ENCODE measurements at places on chromosomes 16 and 17.

DNA sequence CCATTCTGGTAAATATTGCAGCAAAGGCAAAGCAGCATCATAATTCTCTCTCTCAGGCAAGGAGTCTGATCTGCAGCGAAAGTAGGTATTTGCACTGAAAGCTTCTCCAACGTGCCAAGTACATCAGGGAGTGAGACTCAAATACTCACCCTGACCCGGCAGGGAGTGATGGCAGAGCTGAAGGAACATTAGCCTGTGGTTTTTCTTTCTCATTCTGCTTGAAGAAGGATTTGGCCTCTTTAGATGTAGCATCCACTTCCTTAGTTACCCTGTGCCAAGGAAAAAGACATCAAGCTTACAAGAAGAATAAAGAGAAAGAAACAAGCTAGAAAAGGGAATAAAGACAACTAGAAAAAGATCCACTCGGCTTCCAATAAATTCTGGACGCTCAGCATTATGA lies 38.4 kb downstream of the CFDP1 start:
- no peak for ATAC-seq

DNA sequence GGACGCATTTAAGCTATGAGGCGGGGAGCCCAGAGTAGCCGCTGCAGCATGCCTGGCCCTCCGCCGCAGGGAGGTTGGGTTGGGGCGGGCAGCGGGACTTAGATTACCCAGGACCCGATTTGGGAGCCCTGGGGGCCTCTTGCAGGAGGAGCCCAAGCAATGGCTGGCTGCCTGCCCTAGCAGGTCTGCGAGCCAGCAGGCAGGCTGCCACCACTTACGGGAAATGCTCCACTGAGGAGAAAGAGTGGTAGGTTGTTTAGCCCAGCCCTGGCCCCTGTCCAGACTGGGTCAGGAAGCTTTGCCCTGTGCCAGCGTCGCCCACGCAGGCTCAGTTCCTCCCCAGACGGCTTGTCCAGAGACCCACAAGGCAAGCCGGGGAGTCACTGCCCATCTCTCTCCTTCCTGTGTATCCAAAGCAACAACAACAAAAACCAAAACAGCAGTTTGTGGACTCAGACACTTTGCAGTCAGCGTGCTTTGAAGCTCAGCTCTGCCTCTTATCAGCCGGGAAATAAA lies 10.3 kb upstream of the TVP23A start:
- no peak for ATAC-seq

DNA sequence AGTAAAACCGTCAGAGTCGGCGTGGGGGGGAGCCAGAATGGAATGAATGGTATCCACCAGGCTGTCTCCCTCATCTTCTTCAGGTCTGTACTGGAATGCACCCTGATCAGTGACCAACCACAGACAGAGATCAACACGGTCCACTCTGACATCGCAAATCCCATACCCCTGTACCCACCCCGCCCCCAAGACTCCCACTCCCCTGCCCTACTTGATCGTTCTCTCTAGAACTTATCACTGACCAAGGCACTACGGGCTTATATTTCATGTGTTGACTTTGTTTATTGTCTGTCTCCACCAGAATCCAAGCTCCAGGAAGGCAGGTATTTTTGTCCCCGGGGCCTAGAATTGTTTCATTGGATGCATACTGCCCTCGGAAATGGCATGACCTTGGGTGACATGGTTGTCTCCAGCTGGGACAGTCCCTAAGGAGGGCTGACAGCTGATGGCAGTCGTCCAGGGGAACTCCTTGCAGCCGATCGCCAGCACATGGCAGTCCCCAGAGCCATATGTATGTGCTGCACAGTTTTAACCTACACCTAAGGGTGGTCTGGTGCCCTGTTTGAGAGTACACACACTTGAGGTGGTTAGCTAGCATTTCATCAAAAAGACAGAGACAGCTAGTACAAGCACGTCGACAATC lies 526 bp upstream of the MFSD6L start:
- no peak for ATAC-seq

- no peak for ATAC-seq
Measured at GRCh38 chr16:9934723-9935508, 247.3 kb downstream of the GRIN2A start.

GRCh38 chr17:7888184-7888920 lies at the start of gene CHD3:
Gene CHD3, plus strand, starts transcription at chr17:7888789. Its CDS starts 212 bp downstream, at chr17:7889001.
- no peak for ATAC-seq

GRCh38 chr17:9403257-9403656 lies 172.4 kb downstream of the STX8 start:
- no peak for ATAC-seq

DNA sequence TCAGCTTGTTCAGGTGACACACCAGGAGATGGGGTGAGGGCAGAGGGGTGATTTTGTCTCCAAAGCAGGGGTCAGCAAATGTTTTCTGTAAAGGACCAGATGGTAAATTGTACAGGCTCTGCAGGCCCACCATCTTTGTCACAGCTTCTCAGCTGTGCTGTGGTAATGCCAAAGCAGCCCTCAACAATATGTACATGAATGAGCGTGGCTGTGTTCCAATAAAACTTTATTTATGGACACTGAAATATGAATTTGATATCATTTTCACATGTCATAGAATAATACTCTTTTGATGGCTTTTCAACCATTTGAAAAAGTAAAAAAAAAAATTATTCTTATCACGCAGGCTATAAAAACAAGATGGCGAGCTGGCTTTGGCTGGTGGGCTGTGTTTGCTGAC lies 206.4 kb upstream of the RPL38 start:
- ATAC-seq = no peak

DNA sequence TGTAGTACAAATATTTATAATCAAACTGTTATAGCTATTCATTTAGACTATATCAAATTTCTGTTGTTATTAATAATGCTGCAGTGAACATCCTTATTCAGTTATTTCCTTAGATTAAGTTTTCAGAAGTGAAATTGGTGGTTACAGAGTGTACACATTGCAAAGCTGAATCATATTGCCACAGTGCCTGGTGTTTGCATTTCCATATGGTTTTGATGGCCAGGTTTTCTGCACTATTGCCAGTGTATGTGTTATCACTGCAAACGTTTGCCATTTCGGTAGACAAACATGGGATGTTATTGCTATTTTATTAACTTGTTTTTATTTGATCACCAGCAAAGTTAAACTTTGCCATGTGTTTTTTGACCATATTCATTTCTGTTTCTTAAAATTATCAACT lies 259.4 kb downstream of the CDH13 start:
- ATAC-seq = no peak

- no peak for ATAC-seq
Measured at GRCh38 chr17:15998031-15998562, 1.4 kb downstream of the ZSWIM7 start.

DNA sequence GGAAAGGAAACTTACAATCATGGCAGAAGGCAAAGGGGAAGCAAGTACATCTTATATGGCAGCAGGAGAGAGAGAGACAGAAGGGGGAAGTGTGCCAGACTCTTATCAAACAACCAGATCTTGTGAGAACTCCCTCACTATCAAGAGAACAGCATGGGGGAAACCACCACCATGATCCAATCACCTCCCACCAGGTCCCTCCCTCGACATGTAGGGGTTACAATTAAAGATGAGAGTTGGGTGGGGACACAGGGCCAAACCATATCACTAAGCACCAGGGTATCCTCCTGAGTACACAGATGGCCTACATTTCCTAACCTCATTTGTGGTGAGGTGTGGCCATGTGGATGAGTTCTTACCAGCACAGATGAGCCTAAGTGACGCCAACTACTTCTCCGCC lies 348.6 kb upstream of the ZFHX3 start:
- ATAC-seq = no peak

GRCh38 chr17:77720946-77721845 lies 237.3 kb upstream of the TNRC6C start:
- no peak for ATAC-seq

GRCh38 chr17:77280304-77281121 lies 139.7 kb downstream of the SEC14L1 start:
- peak; percentile 8 for ATAC-seq

DNA sequence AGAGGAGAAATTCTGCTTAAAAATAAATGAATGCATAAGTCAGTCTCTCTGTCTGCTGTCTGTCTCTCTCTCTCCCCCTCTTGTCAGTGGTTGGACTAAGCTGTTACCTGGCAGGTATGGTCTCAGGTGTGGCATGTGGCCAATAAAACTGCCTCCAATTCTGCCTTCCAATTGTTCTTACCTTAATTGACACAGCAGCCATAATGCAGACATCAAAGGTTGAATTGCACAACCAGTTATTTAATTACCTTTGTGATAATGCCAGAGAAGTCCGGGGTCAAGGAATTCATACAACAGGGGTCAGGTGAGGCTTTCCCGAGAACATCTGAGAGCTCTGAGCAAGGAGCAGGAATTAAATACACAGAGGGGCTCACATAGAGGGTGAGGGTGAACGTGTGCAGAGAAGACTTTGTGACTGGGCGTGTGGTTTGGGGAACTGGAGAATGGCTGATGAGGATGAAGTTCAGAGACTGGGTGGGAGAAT lies 78.8 kb upstream of the CDYL2 start:
- no peak for ATAC-seq

DNA sequence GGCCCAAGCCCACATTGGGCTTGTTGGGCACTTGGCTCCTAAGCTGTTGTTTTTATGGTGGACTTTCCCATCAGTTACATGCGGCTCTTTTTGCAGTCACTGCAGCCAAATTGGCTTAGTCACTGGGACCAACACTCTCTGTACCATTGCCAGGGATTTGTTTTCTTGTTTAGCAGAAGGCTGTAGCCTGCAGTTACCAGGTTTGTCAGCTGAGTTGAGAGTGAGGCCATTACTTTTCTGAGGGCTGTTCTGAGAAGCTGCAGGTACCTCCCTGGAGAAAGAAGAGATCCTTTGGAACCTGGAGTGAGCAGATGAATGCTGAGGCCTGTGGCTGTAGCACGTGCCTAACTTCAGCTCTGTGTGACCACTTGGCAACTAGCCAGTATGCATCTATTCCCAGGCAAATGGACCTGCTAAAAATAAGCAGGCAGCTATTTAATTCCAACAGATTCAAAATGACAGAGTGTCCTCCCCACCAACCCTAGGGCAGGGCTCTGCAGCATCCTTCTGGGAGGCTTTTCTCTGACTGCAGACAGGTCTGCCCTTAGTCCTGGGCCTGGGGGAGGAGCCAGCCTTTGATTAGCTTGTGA lies 12.9 kb downstream of the AKAP1 start:
- no peak for ATAC-seq

- no peak for ATAC-seq
Measured at GRCh38 chr17:14353861-14354474, 53.1 kb downstream of the HS3ST3B1 start.

DNA sequence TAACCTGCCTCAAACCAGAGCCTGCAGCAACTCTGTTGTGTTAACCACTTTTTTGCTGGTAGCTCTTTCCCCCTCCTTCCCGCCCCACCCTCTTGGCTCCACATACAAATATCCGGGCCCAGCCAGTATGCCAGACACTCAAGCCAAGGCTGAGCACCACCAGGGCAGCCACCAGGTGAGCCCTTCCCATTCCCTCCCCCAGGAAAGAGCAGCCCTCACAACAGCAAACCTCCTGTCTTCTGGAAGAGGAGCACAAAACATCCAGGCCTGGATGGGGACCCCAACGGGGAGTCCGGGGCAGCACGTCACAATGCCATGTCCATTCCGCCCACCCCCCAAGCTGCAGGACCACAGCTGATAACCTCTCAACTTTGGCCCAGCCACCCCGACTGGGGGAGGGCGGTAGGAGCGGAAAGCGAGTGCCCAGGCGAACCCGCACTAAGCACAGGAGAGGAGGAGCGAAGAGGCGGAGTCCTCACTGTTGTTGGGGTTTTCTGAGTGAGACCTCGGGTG lies 757 bp downstream of the ORMDL3 start:
- ATAC-seq = peak; percentile 49

DNA sequence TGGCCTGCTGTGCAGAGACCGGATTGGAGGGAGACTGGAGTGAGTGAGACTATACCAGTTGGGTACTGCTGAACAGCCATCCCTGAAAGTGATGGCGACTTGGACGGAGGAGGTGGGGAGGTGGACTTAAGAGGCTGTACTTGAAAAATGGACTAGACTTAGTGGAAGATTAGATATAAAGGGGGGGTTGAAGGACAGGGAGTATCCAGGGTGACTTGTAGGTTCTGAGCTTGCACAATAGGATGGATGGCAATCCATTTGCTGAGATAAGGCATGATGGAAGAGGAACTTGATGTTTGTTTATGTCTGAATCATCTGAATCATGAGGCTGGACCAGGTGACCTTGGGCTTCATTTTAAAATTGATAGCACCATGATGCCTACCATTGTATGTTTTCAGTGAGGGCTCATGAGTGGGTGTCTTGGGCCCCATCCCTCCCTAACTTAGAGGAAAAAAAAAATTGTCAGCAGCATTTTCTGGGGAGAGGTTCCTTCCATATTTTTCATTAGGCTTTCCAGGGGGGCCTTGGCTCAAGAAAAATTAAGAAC lies 41.2 kb downstream of the PRKCA start:
- ATAC-seq = no peak

- no peak for ATAC-seq
Measured at GRCh38 chr17:4941319-4941610, 1.2 kb downstream of the RNF167 start.

DNA sequence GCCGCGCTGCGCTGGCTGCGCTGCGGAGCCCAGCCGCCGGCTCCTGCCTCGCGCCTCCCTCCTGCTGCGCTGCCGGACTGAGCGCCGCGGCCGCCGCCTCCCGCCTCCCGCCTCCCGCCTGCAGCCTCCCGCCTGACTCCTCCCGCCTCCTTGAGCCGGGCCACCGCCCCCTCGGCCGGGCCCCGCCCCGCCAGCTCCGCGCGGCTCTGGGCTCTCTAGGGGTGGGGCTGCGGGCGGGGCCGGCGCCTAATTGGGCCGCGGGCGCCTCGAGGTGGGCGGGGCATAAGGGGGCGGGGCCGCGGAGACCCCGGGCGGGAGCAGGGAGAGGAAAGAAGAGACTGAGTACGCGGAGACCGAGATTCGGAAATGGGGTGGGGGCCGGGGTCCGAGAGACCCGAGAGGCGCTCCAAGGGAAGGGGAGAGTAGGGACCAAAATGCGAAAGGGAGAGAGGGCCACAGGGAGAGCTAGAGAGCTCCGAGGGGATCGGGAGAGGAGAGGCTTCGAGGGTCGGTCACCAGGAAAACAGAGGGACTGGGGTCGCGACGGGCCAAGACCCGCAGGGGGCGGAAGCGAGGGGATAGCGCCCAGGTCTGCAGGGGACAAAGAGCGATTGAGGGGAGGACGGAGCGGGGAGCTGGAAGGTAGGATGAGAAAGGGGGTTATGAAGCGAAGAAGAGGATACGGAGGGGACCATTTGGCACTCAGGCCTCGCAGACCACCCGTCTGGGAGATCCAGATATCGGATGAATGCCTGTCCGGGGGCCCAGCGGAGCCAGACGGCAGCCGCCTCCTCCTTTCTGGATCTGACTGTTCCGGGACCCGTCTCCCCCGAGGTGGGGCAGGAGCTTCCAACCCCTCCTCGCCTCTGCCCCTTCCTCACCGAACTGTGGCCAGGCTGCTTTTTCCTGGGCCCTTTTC lies at the start of gene C1QL1:
C1QL1 (minus strand) TSS at position 79 of the 919 bp plus-strand sequence. CDS start 255 bp downstream, outside the sequence.
- ATAC-seq = peak; percentile 74

DNA sequence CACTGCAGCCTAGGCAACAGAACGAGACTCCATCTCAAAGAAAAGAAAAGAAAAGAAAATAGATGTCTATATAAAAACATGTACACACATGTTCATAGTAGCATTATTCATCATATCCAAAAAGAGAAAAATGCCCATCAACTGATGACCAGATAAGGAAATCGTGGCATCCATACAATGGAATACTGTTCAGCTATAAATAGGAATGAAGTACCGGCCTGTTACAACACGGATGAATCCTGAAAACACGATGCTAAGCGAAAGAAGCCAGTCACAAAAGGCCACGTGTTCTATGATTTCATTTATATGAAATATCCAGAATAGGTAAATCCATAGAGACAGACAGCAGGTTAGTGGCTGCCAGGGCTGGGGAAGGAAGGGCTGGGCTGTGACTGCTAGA lies 65.8 kb downstream of the TBC1D16 start:
- no peak for ATAC-seq

- no peak for ATAC-seq
Measured at GRCh38 chr17:74825952-74826719, 33.5 kb downstream of the GRIN2C start.

- no peak for ATAC-seq
Measured at GRCh38 chr16:24829153-24829552, 16.6 kb upstream of the SLC5A11 start.
